ENCODE measurements at places on chromosomes 12 and 14.
A peak's percentile ranks its signal among the peaks of the same experiment; 100 is the strongest.

- peak; percentile 78 for DNase-seq
These were observed at the start of gene MED13L for GRCh38 chr12:116277467-116278278. Gene MED13L, minus strand, starts transcription at chr12:116277693. Its CDS starts 562 bp downstream, at chr12:116277131.

GRCh38 chr12:88243982-88244381, 101.9 kb downstream of the TMTC3 start:
- no peak for DNase-seq

DNA sequence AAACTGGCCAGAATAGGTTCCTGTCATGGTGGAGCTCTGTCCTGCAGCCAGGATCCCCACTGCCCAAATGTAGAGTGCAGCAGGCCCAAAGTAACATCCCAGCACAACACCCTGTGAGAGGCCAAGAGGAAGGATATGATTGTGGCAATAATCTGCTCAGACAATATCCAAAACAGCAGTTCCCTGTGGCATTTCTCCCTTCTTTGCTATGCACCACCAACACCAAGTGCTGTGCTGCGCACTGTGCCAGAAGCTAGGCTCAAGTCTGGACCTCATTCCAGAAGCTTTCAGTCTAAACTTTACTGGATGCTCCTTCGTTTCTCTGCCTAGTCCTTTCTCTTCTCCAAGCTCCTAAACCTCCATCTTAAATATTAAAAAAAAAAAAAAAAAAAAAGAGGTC, 33.4 kb downstream of the SLC11A2 start:
- no peak for DNase-seq

DNA sequence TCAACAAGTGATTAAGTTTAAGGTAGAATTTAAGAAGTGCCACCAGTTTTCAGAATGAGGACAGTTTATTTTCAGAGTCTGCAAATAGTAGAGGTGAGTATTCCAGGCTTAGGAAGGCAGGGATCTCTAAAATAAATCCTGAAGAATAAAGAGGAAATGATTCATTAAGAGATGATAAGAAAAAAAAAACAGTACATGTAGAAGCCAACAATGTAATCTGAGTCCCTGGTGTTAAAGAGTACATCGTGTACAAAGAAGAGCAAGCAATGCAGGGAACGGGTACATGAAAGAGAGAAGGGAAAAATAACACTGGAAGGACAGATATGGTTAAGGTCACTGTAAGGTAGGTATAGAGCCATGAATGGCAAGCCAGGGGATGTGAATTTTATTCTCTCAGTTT, 95.2 kb upstream of the FOXG1 start:
- no peak for DNase-seq

DNA sequence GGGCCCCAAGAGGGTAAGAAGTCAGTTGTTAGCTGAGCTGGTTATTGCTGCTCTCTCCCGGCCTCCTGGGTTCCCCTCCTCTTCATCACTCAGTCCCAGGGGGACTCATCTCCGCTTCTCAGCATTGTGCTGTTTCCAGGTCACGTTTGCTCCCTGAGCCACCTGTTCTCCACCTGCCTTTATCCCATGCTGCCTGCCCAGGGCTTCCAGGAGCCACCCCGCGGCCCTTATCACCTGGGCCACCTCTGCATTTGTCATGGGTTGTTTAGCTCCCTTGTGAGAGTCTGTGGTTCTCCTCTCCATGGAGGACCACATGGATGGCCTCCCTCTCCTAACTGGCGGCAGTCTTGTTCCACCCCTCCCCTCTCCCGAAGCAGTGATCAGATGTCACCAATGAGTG, 36.0 kb downstream of the SYNDIG1L start:
- no peak for DNase-seq

DNA sequence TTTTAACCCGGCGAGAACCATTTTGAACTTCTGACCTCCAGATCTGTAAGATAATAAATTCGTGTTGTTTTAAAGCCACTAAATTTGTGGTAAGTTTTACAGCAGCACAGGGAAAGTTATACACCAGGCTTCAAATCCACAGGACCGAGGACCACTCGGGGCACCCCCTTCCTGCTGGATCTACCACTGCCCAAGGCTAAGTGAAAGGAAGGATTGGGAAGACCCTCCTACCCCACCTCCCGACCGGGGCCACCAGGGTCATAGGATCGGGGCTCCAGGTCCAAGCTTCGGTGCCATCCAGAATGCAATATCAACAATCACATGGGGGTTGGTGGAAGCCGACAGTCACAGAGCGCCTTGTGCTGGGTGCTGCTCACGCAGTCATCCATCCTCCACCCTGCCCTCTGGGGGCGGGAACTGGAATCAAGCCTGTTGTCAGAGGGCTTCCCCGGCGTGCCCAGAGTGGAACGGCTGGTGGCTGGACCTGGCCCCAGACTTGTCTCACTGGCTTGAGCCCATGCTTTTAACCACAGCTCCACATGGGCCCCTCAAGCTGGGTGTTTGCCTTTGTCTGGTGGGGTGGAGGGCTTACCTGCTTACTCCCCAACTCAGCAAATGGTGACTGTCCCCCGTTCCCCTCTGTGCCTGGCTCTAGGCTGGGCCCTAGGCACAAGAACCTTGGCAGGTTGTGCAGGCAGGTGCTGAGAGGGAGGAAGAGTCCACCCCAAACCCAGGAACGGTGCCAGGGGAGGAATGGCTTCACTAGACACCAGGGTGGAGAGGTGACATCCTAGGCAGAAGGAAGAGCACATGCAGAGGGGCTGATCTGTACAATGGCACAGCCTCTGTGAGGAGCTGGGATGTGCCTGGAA, 180.3 kb upstream of the RTL1 start:
- DNase-seq = no peak

GRCh38 chr14:100731846-100732765, 5.4 kb downstream of the DLK1 start:
- no peak for DNase-seq

DNA sequence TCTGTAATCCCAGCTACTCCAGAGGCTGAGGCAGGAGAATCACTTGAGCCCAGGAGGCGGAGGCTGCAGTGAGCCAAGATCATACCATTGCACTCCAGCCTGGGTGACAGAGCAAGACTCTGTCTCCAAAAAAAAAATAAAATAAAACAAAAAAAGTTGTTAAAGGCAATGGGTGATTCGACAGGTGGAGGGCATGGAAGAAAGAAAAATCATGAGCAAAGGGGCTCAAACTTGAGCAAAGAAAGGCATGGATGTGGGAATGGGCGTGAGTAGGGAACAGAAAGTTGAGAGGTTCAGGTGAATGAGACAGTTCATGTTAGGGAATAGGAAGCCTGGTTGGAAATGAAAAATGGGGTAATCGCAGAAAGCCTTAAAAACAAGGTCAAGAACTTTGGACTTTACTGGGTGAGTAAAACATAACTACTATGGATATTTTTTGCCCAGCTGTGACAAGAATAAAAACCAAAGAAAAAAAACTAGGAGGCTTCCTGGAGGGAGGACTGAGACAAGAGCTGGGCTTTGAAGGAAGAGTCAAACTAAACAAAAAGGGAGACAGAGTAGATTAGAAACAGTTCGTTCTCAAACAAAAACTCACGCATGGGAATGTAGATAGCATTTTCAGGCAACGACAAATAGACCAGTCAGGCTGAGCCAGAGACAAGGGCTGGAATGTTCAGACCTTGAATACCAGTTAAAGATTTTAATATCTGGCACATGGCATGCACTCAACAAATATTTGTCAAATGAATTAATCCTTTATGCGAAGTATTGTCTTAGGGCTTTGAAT, 18.8 kb downstream of the PYM1 start:
- DNase-seq = no peak

DNA sequence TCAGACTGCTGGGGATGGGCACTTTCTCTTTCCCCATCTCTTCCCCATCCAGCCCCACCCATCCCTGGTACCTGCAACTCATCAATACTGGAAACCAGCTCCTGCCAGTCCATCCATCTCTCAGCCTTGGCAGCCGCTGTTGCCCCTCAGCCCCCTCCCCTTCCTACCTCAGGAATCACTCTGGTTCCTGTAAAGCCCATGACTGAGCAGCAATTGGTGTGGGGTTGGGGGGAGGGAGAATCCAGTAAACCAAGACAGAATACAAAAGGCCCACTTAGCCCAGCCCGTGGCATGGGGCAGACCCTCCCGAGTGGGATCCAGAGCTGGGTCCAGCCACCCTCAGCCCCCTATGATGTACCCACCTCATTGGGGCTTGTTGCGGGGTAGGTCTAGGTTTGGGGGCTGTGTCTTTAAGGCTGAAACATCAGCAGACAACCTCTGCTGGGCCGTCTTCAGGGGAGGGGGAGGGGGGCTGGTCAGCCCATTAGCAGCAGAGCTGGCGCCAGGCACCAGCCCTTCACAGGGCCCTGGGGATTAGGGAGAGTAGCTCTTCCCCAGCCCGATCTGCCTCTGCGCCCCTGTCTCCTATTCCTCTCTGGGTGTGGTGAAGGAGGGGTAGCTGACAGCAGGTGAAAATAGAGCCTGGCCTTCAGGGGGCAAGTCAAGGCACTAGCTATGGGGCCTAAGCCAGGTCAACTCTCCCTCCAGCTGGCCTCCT, 702 bp upstream of the PRPH start:
- DNase-seq = no peak

DNA sequence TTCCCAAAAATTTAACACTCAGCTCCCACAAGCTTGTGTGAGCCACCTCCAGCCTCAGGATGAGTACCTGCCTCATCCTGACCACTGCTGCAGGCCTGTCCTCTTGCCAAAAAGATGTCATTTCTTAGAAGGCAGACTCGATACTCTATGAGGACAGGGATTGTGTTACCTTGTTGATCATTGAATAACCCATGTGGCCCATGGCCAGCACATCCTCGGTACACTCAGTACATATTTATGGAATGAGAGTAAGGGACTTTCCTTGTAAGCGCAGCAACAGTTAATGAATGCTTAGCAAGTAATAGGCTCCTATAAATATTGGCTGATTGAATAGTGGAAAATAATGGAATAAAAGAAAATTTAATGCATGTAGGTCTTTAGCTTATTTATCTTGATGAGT, 15.3 kb upstream of the DGLUCY start:
- DNase-seq = no peak

GRCh38 chr12:41514907-41515306, 326.8 kb downstream of the PDZRN4 start:
- no peak for DNase-seq

DNA sequence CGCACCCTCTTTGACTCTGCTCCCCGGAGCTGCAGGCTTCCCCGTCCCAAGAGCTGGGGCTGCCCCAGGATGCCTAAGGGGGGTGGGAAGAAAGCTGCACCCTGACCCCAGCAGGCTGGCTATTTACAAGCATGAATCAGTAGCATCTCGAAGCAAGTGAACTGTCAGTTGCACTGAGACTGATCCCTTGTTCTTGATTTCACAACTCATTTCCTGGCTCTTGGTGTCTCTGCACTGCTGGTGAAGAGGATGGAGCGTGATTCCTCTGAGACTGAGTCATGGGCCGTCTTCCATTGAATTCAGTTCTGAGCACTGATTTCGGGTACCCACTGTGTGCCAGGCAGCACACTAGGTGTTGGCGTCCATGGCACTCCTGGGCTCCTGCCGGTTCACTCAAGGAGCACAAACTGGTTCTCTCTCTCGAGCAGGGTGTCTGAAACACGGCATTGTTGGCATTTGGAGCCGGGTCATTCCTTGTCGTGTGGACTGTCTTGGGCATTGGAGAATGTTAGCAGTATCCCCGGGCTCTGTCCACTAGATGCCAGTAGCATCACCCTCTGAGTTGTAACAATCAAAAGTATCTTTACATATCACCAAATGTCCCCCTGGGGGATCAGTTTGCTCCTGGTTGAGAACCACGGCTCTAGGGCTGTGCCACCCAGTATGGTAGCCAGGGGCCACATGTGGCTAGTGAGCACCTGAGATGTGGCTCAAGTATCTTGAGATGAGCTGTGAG, 86.9 kb downstream of the RIN3 start:
- no peak for DNase-seq

DNA sequence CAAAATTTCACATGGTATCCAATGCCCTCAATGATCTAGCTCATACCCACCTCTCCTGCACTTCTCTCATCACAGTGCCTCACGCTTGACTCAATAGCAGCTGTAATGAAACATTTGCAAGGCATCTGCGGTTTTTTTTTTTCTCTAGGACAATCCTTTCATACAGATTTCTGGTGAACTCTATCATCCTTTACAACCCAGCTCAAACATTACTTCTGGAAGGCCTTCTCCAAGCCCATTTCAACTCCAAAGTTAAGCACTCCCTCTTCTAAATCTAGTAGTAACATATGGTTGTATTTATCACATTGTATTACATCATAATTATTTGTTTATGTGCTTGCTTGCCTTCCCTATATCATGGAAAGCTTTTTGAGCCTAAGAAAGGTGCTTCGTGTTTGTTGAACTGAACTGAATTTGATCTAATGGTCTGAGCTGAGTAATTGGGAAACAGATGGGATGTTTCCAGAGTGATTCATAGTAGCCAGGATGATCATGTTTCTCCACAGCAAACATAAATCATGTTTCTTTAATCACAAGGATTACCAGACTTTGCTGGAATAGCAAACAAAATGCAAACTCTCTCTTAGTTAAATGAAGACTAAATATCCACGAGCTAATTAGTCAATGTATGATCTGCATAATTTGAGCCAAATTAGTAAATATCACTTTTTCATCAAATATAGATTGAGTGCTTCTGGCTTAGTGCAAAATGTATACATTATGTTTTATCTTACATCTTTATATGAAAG, 14.3 kb downstream of the CFL2 start:
- DNase-seq = no peak

DNA sequence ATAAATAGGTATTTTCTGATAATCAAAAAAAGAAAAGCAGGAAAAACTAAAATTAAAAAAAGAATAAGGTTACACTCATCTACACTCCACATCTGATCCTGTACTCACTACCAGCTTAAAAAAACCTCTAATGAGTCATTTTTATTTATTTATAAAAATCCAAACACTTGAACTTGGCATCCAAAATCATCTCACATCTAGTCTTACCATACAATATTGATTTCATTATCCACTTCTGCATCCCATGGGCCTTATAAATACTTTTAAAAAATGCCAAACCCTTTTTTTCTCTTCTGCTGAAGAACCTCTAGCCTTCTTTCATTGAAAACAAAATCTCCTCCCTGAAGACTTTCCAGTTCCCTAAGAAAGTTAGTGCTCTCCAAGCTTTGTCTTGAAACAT, 109.7 kb downstream of the TMTC3 start:
- no peak for DNase-seq

DNA sequence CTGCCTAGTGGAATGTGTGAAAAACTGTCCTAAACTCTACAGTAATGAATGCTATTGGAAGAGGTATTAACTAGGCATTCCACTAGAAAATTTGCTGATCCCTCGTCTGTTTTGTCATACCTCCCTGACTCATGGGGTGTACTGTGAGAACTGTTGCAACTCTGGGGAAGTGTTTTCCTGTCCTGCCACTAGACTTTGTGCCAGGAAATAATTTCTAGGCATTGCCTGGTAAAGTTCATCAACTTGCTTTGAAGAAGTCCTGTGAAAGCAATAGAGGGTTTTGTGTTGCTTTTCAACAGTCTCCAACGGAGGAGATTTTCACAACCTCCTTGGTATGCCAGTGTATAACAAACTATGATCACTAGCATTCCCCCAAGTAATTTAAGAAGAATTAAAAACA, 139.9 kb downstream of the AKAP6 start:
- no peak for DNase-seq

All from stimulated activated CD4-positive, alpha-beta T cell treated with anti-CD3 and anti-CD28 coated beads, TNF-alpha, amount 100 ng/mL, for 24 hours (primary cell).